ENCODE measurements at places on chromosomes 6 and 20.

- DNase-seq: peak; percentile 33
Observed at GRCh38 chr6:148973538-148974208, 226.8 kb downstream of the UST start.

GRCh38 chr6:125253881-125254280 is 47.9 kb downstream of the HDDC2 start:
- DNase-seq: no peak

GRCh38 chr20:39861381-39861780 is 827.7 kb downstream of the MAFB start:
- DNase-seq: no peak

GRCh38 chr6:13431861-13432465 is 55.4 kb downstream of the GFOD1 start:
- DNase-seq: no peak

DNA sequence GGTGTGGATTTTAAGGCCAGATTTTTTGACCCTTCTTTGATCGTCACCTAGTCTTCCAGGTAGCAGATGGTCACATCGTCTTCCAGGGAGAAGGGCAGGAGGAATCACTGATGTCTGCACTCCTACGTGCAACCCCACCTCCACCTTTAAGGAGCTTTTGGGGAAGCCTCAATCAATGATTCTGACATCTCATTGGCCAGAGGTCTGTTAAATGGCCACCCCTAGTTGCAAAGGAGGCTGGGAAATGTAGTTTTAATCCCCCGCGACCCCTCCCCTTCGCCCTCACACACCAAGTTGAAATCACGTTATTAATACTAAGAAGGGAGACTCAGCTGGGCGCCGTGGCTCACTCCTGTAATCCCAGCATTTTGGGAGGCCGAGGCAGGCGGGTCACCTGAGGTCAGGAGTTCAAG is 151.4 kb downstream of the BCAS1 start:
- DNase-seq: no peak

DNA sequence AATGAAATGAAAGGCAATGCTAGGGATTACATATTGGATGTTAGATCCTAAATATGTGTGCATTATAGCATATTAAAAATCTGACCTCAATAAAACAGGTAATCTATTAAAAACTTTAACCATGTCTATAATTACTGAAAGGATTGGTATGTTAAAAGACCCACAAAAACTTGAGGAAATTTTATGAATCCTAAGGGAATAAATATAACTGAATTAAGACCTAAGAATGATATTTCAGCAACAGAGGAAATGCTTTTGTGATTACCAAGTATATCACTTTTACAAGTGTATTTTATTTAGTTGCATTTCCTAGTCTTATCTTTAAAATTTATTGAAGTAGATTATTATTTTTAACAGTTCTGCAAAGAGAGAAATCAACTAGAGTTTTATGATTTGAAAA is 571.5 kb downstream of the HDGFL1 start:
- no peak for DNase-seq

DNA sequence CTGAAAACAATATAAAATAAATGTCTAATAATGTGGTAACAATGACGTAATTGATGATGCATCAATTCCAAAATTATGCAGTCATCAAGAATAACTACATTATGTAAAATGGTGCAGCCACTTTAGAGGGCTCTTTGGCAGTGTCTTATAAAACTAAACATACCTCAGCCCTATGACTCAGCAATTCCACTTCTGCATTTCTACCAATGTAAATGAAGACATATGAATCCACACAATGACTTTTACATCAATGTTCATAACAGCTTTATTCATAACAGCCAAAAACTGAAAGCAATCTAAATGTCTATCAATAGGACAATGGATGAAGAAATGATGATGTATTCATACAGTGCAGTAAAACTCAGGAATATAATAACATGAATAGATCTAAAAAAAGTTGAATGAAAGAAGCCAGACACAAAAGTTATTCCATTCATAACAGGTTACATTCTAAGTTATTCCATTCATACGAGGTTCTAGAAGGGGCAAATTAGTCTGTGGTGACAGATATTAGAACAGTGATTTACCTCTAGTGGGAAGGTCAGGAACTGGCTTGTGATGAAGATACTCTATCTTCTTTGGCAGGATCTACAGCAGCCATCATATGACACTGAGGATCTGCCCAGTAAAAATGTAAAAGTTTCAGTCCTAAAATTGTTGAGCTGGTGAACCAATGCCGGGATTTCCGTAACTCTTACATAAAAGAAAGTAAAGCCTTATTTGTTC is 396.1 kb downstream of the PLCB1 start:
- DNase-seq: no peak

- no peak for DNase-seq
Observed at GRCh38 chr6:101777646-101778045, 384.1 kb downstream of the GRIK2 start.

DNA sequence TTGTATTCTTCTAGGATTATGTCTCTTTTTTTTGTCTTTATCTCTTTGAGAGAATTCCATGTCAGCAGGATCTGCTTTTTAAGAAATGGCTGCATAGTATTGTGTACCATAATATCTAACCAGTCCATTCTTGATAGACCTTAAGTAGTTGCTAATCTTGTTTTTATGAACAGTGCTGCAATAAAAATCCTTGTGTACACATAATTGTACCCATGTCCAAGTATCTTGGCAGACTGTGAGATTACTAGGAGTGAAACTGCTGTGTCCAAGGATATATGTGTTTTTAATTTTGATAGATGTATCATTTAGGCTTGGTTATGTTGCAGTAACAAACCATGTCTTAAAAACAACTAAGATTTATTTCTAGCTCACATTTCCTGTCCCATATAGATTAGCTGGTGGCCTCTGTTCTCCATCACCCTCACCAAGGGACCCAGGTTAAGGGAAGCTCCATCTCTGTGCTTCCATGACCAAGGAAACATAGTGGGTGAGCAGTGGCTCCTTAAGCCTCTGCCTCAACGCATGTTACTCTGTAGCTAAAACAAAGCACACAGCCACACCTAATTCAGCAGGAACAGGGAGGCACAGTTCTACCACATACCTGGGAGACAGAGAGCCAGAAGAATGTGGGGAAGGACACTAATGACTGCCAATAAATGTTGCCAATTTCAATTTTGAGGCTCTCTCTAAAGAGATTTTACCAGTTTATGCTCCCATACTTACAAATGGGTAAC is 12.1 kb upstream of the SUMO4 start:
- DNase-seq: peak; percentile 18

DNA sequence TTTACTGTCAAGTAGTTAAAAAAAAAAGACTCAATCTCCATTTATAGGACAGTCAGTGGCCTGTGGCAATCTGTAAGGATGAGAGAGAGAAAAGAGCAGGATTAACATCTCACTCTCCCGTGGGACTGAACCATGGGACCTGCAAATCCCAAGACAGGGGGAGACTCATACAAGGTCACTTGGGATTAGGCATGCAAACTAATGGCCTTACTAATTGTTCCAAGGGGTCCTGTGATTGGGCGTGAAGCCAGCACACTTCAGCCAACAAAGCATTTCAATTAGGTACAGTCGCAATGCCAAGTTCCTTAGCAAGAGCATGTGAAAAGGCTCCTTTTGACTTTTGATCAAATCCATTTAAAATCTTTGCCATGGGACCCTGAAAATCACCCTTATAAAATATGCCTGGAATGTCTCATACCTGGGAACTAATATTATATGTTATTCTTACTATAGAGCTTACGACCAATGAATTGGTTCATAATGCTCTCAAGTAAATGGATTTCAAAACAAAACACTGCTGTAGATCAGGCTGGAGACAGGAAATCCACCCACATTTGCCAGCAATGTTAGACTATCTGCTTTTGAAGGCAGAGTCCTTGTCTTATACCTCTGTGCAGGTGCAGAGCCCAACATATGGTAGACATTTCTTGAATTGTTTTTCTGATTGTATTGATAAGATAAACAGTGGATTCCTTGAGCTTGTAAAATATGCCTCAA is 412.5 kb downstream of the GJA1 start:
- DNase-seq: peak; percentile 62

- DNase-seq: no peak
Observed at GRCh38 chr20:7347409-7347808, 579.9 kb downstream of the BMP2 start.

- no peak for DNase-seq
Observed at GRCh38 chr6:142653710-142654420, 291.1 kb downstream of the HIVEP2 start.

GRCh38 chr6:88089708-88090107 is 42.1 kb downstream of the SPACA1 start:
- no peak for DNase-seq

DNA sequence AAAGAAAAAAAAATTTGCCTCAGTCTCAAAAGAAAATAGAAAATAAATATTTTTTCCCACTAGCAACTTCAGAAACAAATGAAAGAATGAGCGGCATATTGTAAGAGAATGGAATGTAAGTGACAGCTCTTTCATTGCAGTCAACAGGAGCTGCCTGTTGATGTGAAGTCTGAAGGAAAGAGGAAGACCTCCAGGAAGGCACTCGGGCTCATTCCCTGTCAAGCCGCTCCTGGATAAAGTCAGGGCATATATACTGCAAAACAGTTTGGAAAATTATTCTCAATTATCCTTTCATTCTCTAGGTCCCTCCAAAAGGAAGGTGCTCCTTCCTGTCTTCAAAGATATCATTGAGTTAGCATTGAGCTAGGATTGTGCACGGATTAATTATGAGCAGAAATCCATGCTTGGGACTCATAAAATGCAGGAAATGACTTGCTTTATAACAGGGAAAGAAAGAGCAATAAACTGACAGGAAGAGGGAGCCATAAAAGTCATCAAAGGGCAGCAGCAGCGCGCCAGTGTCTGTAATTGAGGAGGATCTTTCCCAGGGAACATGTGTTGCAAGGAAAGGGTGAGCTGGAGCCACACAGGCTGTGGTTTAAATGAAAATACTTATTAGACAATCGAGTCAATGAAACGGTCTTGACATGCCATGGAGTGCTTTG is 218.2 kb downstream of the C6orf118 start:
- DNase-seq: no peak

GRCh38 chr6:121365536-121366521 is 31.5 kb upstream of the TBC1D32 start:
- DNase-seq: peak; percentile 9

DNA sequence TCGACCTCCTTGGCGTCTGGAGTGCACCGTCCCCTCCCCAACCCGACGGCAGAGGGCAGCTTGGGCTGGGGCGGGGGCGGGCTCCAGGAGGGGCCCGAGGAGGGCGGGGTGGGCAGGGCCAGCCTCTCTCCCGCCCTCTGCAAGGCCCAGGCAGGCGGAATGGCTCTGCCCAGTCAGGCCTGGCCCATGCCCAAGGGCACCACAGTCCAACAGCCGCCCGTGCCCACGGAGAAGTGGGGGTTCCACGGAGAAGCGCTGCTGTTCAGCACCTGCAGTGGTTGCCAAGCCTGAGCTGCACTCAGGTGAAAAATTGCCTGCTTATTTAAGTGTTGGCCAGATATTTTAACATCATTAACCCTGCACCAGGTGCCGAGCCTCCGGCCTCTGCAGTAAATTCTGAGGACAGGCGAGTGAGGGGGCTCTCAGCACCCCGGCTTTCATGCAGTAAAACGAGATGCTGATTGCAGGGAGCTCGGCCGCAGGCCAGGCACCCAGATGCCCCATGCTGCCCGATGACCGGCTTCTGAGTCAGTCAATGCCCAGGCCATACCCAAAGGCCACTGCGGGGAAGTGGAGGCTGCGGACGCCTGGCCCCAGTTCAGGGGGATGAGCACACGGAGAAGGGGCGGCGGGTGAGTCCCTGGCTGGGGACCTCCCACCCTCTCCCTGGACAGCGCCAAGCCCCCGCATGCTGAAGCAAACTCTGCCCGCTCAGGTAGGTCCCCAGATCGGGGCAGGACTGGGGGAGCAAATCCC is at the start of gene SRMS:
TSS of gene SRMS (minus strand) at position 25 of the 756 bp plus-strand sequence. CDS start 286 bp downstream, outside the sequence.
- peak; percentile 31 for DNase-seq

DNA sequence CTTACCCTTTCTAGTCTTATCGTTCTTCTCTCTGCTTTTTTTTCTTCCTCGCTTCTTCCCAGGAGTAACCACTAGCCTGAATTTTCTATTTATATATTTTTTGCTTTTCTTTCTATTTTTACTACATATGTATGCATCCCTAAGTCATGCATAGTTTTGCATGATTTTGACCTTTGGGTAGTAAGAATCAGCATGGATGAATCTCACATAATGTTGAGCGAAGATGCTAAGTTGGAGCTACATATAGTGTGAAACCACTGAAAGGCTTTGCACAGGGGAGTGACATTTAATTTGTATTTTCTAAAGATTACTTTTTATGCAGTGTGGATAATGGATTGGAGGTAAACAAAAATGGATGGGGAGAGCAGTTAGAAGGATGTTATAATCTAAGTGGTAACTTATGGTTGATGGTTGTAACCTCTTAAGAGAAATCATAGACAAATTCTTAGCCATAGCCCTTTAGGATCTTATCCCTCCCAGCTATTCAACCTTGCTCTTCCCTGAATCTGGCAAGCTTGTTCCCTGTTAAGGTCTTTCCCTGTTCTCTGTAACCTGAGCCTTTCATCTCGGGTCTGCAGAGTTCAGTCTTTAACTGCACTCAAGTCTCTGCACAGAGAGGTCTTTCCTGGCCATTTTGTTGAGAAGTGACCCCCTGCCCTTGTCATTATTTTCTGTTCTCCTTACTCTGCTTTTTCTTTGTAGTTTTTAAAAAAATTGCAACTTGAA is 18.0 kb downstream of the PEX7 start:
- DNase-seq: no peak

DNA sequence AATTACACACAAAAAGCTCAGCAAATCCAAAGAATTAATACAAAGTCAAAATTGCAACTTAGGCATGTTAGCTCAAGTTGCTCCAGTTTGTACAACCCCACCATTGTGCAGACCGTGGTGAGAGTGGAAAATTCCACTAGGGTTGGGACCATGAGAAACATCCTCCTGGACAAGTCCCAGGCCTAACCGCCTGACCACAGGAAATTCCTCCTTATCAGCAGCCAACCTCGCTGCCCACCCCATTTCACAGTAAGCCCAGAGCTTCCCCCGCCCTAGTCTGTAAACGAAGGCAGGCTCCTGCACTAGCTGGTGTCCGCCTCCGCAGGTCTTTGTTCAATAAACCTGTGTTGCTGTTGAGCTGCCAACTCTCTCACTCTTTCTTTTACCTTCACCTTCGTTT is 1023.3 kb downstream of the EYS start:
- no peak for DNase-seq

GRCh38 chr20:57986666-57987065 is 241.8 kb downstream of the ANKRD60 start:
- DNase-seq: no peak

- no peak for DNase-seq
Observed at GRCh38 chr6:142374965-142375733, 73.3 kb downstream of the ADGRG6 start.

GRCh38 chr6:170080828-170081371 is 210.0 kb downstream of the DLL1 start:
- DNase-seq: no peak

DNA sequence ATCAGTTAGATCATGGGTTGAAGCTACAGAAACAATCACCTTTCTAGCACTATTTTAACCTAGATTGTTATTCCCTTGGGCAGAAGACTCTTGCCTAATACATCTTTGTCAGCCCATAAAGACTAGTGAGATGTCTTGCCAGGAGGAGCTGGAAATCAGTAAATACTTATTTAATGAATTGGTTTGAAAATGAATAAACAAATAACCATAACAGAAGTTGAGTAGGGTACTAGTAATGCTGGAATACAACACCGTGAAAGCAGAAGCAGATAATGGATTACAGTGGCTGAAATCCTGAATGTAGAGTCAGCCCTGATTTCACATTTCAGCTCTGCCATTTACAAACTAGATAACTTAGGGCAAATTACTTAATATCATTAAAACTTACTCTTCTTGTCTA is 236.1 kb downstream of the PACRG start:
- no peak for DNase-seq

Measured in thyroid gland (tissue), 4 donors.